ENCODE measurements at places on chromosomes 1 and 21.

DNA sequence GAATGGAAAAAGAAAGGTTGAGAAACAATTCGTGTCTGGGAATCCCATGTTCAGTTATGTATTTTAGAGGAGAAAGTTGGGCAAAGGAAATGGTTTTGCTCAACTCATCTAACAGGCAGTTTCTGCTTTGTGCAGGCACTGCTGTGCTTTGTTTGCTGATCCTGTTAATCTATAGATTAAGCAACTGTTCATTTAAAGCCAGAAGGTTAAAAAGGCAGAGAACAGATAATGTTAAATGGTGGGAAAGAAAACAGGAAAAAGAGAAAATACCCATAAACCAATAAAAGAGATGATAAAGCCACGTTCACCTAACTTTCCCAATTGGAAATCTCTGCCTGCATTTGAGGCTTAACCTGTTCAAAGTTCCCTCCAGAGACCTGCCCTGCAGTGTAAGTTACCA is 70.0 kb downstream of the APP start:
- DNase-seq: no peak

GRCh38 chr21:46598581-46599572 is 6.0 kb downstream of the S100B start:
- no peak for DNase-seq

DNA sequence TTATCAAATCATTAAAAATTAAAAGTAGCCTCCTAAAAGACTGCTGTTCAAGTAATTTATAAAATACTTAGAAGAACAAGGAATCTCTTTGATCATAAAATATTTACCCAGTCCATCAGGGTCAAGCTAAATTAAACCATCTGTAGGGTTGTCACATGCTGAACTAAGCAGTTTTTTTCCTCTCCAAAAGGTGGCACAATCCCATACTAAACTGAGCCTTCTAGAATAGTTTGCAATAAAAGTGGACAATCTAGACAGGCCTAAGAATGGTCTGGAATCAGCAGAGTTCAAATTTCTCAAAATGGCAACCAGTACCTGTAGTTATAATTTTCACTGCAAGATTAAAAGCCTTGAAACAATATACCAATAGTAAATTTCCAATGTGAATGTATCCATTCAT is 194.8 kb downstream of the EIF4G3 start:
- no peak for DNase-seq

DNA sequence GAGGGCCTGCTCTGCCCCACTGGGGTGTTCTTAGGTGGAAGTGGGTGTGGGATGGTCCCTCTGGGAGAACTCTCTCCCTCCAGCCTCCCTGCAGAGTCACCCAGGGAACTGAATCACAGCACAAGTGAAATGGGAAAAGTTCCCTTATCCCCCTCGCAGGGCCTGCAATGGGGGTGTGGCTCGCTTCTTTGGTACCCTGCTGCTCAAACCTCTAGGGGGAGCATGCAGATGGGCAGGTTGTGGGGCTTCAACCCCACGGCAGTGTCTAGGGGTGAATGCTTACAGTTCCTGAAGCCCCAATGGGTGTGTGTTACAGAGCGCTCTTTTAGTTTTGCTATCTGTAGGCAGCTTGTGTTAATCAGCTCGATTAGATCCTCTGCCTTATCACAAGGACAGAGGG is 59.0 kb upstream of the TINAGL1 start:
- DNase-seq: no peak

DNA sequence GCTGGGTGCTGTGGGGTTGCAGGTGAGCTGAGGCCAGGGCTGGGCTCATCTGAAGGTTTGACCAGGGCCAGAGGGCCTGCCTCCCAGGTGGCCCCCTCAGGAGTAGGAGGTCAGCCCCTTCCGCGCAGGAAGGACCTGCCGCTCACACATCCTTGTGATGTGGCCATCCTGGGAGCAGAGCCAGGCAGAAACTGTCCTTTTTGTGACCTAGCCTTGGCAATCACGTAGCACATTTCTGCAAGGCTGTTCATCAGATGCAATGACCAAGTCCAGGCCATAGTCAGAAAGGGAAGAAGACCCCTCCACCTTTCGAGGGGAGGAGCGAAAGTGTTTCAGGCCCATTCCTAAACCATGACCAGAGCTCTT is 55.5 kb upstream of the TRAPPC10 start:
- no peak for DNase-seq

- no peak for DNase-seq
These were observed 3.9 kb upstream of the TGFBR3 start for GRCh38 chr1:91889717-91890459.

DNA sequence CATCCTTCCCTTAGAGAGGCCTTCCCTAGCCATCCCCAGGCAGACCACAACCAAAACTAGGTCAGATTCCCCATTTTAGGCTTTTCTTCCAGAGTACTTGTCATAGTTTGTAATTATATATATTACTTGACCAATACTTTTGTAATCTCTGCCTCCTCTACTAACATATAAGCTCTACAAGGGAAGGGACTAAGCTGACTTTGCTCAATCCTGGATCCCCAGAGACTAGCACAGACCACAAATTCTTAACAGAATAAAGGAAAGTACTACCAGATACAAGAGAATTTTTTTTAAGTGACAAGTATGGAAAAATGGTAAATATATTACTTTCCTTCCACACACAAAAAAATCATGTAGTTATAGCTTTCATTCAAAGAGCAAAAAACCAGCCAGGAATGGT is 2.0 kb downstream of the ZMYM6 start:
- no peak for DNase-seq

DNA sequence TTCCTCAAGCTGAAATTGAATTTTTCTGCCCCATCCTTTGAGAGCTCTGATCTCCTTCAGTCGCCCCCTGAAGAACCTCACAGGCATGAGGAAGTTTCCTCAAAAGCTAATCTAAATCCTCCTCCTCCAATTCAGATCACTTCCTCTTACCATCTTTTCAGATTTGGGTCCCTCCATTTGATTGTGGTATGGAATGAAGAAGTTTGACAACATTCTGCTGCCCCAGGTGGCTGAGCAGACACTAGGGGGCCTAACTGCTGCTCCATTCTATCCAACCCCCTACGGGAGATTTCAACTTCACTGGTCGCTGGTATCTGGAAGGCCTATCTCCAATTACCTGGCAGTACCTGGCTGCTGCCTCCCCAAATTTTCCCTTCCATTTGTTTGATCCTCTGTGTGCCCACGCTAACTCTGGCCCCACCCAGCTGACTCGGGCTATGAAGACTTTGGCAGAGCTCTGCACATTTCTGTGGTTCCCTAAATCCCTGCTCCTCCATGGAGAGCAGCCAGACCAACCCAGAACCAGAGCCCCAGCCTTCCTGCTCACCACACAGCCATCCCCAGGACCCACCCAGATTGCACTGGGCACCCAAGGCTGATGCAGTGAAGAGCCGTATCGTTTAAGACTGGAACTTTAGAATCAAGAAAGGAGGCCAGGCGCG is 7.8 kb downstream of the IRF6 start:
- DNase-seq: no peak

DNA sequence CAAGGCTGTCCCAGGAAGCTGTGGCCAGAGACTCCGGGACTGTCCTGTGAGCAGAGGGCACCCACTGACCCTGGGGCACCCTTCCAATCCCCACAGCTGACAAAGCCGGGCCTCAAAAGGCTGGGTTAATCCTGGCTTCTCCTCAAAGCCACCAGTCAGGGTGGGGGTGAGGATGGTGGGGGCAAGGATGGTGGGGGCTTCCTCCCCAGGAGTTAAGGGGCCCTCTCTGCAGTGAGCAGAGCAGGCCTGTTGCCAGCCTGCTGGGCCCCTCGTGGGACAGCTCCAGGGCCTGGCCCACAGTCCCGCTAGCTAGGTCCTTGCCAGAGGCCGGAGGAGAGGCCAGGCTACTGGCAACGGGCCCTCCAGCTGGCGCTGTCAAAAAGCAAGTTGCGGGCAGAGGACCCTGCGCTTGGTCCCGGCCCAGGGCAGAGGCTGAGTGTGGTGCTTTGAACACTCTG is 37.9 kb upstream of the CCDC27 start:
- no peak for DNase-seq

GRCh38 chr1:59897165-59897564 is 29.4 kb downstream of the CYP2J2 start:
- DNase-seq: no peak

- no peak for DNase-seq
These were observed 299.8 kb downstream of the DISC1 start for GRCh38 chr1:231926340-231926739.

GRCh38 chr1:199687321-199687720 is 340.2 kb upstream of the NR5A2 start:
- DNase-seq: no peak

DNA sequence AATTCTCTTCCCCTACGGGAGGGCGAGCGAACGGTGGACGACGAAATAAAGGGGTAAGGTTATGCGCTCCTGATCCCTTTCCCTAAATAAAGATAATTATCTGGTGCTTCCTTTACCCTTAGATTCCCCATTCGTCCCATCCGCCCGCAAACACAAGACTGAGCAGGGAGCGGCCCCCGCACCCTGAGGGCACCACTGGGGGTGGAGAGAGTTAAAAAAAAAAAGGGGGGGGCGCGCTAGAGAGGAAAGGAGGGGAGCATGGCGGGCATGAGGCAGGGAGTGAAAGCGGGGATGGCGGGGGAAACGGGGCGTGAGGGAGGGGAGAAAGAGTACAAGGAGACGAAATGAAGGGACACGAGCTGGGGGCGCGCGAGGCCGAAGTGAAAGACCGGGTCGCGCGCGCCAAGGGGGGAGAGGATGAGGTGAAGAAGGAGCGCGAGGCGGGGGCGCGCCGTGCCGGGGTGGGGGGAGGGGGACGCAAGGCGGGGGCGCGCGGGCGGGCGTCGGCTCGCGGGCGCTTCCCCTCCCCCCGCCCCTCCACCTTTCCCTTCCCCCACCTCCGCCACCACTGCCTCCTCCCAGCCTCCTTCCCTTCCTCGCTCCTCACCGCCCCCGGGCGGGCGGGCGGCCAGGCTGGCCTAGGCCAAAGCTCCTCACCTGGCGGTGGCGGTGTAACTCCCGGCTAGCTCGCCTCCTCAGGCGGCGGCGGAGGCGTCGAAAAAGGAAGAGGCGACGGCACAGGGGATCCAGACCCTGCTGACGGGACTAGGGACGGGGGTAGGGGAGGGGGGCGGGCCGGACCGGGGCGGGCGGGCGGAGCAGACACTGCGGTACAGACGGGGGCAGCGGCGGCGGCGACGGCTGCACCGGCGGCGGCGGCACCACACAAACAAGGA is 448 bp downstream of the GATAD2B start:
- no peak for DNase-seq

Data from stimulated activated CD8-positive, alpha-beta memory T cell treated with anti-CD3 and anti-CD28 coated beads, Interleukin-7, amount 100 ng/mL, for 1 hour (primary cell).